NCI-H187 treated with DMSO at 0.1 percent for 48 hours (cell line): ENCODE measurements at places on chromosomes 5 and 9.
A peak's percentile ranks its signal among the peaks of the same experiment; 100 is the strongest.

DNA sequence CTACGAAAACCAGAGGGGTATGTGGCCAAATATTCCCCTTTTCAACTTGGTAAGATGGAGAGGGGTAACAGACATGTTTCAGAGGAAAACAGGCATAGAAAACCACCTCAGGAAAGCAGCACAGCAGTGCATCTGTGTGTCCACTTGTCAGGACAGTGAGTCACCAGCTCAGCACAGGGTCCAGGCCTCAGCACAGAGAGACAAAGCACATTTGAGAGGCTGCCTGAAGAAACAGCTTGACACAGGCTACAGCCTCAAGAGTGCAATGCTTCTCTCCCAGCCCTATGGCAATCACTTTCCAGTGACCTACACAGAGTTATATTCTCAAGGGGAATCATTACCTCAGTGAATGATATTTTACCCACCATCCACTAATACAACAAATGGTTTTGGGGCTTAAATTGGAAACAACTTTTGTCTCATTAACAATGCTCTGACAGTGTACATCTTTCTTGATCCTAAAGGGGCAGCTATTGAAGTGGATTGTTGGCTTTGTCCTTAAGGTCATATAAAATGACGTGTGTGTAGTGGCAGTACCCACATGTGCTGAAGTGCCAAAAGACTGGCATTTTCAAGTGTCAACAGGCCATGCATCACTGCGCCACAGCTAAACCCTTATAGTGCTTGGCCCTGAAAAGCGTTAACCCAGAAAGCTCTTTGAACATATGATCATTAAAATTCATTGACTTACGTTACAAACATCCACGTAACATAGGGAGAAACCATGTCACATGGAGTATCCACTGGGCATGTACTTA is 46.4 kb downstream of the ERMP1 start:
- no peak for DNase-seq

GRCh38 chr5:176533894-176534611 is 3.1 kb downstream of the RNF44 start:
- no peak for DNase-seq

DNA sequence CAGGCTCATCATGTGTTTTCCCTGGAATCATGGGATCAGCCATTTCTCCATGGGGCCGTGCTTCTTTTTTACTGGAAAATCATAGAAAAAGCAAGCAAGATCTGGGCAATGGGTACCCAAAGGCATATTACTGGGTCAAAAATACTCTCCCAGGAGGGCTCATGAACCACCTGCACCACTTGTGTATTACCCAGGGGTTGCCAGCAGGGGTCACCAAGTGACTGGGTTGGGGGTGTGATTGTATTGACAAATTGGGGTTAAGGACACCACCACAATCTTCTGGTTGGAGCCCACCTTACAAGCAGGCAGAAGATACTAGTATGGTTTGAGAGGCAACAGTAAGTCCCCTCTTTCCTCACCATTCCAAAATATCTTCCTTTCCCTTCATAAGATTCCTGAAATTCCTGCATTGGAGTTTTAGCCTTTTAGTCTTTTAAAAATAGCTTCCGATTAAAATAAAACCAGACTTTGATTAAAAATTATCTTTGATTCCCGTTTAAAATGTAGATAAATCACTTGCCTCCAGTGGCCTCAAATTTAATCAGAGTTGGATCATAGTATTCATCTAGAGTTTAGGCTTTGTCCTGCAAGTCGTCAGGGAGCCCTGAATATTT is 603.3 kb downstream of the KIF4B start:
- no peak for DNase-seq

DNA sequence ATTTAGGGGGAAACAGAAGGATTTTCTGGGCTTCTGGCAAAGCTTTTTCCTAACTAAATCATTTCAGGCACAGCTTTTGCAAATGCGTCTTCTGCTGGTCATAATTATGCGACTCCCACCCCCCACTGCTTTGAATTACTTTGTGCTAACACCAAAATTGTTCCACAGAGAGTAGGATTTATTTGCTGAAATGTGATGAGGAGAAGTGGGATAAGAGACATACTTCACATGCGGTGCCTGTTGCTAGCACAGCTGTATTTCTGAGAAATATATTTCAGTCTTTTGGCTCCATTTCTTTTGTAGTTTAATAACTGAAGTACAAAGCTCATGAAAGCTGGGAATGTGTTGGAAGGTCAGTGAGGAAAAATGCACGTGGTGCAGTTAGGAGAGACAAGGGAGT is 83.2 kb upstream of the TAS2R1 start:
- no peak for DNase-seq

GRCh38 chr9:105964156-105964555 is 269.8 kb downstream of the TMEM38B start:
- no peak for DNase-seq

GRCh38 chr9:129435988-129436717 is 184.7 kb downstream of the C9orf50 start:
- DNase-seq, result no peak

GRCh38 chr5:96317945-96318344 is 115.1 kb downstream of the PCSK1 start:
- no peak for DNase-seq

DNA sequence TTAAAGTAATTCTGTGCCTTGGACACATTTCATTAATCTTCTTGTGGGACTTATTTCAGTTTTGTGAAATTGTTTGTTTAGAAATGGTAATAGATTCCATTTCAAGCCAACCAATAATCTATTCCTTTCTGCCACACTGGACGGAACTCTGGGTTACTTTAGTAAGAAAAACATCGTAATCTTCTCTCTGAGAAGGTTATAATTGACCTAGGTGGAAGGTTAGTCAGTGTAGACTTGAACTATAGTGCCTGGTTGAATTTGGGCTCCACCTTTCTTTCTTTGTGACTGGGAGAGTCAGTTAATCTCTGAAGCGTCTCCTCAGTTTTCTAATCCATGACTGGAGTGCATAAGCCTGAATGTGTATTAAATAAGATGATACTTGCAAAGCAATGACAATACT is 89.7 kb upstream of the PRLR start:
- no peak for DNase-seq

DNA sequence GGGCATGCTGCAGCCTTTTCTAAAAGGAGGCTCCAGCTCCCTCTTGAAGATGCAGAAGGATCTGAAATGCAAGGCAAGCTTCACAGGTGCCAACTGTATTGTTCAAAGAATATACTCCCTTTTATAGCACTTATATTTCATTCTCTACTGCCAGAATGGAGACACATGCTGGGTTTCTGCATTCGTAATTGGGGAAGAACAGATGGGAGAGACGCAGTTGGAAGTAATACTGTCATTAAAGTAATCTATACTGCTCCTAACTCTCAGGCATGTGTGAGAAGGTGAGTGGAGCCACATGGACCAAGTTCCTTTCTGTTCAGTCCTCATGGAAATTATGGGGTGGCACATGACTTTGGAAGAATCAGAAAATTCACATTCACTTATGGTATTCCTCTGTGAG is 226.4 kb downstream of the TRIM32 start:
- DNase-seq, result no peak

DNA sequence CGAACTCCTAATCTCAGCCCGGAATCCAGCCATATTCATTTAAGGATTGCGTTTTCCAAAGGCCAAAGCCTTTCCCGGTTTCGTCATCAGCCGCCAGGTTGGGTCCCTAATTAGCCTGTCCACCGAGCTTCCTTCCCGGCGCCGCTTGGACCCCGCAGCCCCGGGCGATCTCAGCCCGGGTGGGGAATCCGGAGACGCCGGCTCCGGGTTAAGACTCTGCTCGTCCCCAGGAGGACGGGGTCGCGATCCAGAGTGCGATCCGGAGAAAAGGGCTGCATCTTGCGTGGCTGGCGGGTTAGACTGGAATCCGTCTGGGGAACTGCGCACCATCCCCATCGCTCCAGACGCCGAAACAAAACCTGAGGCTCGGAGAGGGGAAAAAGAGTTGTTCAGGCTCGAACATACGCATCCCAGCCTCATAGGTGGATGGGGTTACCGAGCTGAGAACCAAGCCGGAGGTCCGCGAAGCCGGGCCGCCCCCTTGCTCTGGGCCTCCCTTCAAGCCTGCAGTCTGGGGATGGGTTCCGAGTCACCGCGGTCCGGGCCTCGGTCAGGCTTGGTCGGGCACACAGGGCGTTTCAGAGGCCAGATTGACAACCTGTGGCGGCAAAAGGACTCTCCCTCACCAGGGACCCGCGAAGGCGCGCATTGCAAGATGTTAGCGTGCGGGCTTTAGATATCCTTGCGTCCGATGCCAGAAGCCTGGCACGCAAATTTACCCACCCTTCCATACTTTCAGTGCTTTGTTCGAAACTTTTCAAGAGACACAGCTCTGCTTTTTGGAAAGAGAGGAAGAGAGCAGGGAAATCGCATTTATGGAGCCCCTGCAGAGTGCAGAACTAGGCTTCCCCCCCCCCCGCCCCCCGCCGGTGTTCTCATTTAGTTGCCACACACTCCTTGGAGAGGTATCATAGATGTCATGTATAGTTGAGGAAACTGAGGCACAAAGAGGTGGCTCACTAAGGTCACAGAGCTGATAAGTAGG is 7.9 kb downstream of the MSX2 start:
- DNase-seq, result no peak

GRCh38 chr5:139743001-139743771 is 52.4 kb upstream of the PSD2 start:
- no peak for DNase-seq

- no peak for DNase-seq
Measured at GRCh38 chr5:135079099-135079681, 45.2 kb upstream of the PITX1 start.

DNA sequence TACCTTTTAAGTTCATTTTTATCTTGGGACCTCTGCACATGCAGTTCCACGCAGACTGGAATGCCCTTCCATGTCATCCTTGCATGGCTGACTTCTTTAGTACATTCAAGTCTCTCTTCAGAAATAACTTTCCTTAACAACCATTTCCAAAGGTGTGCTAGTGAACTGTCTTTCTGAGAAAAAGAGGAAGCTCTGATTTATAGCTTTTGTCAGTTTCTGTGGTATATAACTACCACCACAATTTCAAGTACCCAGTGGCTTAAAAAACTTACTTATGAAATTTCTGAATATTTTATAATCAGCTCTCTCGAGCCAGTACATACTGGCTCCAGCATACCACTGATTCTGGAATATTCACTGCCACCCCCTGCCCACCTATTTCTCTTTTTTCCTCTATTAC is 1613.8 kb downstream of the MAT2B start:
- DNase-seq, result no peak

GRCh38 chr5:66958980-66959641 is 237.5 kb downstream of the CD180 start:
- DNase-seq, result no peak

DNA sequence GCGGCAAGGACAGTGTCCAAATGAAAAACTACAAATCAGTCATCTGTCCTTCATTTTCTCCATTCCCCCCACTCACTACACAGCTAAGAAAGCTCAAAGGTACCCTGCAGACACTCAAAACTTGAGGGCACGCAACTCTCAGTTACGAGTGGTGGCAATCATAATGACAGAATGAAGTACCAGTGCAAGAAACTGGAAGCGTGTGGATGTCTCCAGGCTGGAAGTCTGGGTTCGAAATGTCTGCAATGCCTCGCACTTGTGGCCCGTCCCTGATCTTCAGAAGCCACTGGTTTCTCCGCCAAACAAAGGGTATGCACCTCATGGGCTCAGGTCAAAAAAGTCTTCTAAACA is 597 bp upstream of the CENPH start:
- DNase-seq, result no peak

GRCh38 chr5:4089087-4089486 is 493.5 kb downstream of the IRX1 start:
- DNase-seq, result no peak

GRCh38 chr9:122364117-122364782 is 6.6 kb upstream of the PTGS1 start:
- DNase-seq, result no peak

DNA sequence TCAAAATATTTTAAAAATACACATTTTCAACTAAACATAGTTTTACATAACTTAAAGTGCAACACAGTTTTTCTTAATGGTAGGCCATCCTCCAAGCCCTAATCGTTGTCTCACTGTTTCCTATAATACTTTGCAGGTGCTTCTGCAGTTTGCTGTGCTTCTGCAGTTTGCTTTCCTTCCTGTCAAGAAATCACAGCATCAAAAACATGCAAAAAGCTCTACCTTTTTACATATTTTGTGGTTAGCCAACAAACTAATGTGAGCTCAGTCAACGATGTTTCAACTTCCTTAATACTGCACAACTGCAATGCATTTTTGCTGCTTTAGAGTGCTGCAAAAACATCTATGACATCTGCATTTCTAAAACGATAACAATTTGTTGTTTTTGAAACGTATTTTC is 25.2 kb downstream of the EMB start:
- no peak for DNase-seq

DNA sequence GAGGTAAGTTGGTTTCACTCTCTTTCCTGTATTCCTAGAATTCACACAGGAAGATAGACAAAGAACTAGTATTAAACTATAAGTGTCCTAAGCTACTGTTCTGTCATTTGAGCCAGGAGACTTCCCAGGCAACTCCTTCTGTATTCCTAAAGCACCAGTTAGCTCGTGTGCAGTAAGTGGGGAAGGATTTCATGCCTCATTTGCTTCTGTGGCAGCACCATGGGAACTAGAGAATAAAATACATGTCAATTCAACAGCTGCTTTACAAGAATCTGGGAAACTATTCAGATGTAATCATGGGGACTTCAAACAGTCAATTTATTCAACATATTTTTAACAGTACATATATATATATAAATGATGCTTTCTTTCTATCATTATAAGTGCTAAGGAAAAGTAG is 762.3 kb downstream of the PRELID2 start:
- peak; percentile 63 for DNase-seq

GRCh38 chr9:129864991-129865647 is 29.9 kb downstream of the USP20 start:
- DNase-seq, result no peak

- DNase-seq, result no peak
Measured at GRCh38 chr9:129027685-129028191, 393 bp downstream of the SH3GLB2 start.

GRCh38 chr5:159849437-159850083 is 66.7 kb upstream of the ADRA1B start:
- DNase-seq, result no peak
